ENCODE measurements at places on chromosomes 12 and 14.

- no peak for DNase-seq
Measured at GRCh38 chr14:96117960-96118359, 78.8 kb downstream of the C14orf132 start.

DNA sequence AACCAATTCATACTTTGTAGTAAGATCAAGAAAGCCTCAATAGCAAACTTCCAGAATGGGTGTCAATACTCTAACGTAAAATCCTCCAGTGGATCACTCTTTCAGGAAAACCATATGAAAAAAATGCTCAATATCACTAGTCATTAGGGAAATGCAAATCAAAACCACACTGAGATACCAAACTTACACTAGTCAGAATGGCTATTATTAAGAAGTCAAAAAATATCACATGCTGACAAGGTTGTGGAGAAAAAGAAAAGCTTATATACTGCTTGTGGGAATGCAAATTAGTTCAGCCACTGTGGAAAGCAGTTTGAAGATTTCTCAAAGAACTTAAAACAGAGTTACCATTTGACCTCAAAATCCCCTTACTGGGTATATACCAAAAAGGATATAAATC, 49.5 kb upstream of the ATXN7L3B start:
- no peak for DNase-seq

GRCh38 chr12:214003-214741, at the start of gene SLC6A12:
Gene SLC6A12 (minus strand): TSS chr12:214157. CDS start chr12:209986, 4,171 bp downstream.
- no peak for DNase-seq

DNA sequence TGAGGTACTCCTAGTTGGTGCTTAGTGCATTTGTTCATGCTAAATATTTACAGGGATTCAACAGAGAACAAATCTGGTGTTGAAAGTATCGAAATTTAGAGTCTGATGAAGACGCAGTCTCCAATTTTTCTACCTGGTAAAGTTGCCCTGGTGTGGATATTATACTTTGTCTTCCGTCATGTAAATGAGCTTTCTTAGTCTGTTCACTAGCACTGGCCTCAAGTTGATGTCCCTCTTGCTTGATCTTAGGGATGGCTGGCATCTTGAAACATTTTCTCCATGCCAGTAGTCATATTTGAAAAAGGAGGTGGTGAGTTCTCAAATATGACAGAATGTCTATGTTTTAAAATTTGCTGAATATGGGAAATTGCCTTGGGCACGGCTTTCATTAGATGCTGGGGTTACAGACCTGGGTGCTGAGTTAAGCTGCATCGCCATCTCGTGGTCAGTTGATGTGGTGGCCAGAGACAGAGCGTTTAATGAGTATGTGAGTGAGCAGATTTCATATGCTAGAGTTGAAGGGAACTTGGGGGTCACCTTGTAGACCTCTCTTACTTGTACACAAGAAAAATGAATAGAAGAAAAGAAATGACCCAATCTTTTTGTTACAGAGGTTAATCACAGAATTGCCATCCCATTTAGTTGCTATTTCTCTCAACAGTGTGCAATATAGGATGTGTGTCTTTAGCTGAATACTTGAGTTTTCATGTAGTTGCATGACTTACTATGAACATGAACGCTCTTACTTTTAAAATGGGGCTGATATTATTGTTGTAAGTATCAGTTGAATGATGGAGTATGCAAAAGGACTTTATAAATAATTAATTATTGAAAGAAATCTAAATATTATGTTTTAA, 172.8 kb upstream of the DCN start:
- DNase-seq, result peak; percentile 30

DNA sequence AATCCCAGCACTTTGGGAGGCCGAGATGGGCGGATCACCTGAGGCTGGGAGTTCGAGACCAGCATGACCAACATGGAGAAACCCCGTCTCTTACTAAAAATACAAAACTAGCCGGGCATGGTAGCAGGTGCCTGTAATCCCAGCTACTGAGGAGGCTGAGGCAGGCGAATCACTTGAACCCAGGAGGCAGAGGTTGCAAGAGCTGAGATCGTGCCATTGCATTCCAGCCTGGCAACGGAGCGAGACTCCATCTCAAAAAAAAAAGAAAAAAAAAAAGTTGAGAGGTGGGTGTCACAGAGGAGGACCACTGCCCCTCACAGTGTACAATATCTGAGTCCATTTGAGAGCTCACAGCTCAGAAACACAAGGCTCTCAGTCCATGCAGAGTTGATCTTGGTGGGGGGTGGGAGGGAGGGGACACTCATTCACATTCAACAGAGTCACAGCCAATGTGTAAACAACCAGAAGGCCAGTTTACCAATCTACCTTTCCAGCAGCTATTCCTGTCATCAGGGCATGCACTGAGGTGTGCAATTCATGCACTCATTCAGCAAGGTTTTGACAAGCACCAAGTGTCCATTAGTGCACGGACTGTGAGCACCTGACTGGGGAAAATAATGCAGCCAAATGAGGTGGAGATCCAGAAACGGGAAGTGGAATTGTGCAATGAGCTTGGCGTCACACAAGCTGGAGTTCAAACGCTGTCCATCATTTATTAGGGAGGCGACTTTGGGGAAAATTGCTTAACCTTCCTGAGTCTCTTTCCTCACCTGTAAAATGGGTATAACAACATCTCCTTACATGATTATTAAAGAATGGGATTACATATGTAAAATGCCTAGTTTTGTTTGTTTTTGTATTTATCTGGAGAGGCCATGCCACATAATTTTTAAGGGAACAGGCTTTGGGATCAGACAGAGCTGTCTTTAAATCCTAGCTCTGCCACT, 4.4 kb upstream of the EIF5 start:
- DNase-seq, result no peak

DNA sequence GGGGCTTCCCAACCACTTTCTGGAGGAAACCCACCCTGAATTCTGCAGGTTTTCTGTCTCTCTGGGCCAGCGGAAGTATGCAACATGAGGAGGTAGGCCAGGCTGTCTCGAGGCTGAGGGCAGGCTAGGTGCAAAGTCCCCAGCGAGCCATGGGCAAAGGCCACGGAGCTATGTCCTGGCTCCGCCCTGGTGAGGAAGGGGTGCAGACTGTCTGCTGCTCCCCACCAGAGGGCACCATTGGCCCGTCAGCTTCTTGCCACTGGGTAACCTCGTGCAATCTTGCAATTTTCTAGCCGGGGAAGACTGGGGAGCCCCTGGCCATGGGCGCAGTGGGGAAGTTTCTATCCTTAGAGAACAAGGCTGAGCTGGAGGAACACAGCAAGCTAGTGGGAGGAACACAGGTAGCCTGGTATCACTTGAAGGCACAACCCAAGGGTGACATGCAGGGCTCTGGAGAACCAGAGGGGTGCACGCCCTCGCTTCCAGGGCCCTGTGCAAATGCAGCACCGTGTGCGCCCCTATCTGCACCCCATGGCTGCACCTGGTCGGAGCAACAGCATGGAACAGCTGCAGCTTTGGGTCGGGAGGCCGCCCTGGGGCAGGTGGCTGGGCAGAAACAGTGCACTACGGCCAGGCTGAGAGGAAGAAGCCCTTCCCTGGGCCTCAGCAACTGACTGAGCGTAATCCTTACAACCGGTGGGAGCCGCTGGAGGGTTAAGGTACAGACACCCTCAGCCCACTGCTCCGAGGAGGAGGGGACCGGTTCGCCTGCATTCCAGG, 27.6 kb upstream of the RPLP0 start:
- peak; percentile 84 for DNase-seq

DNA sequence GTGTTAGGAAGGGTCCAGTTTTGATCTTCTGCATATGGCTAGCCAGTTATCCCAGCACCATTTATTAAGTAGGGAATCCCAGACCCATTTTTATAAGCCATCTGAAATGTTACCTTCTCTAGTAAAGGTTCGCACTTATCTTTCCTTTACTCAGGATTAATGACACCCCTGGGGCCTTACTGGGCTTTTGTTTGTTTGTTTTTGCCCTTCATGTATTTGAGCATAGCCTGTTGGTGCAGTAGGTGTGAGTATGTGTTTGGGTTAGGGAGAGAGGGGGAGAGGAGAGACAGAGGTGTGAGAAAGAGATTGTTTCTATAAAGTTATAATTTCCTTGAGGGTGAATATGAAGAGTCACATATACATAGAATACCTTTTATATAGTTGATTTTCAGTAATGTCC, 96.9 kb downstream of the AKAP6 start:
- DNase-seq, result no peak

- no peak for DNase-seq
Measured at GRCh38 chr12:108226866-108227265, 97.8 kb downstream of the WSCD2 start.

GRCh38 chr12:79299447-79300198, 391.1 kb downstream of the PAWR start:
- DNase-seq, result no peak

GRCh38 chr12:101857043-101857558, 20.3 kb upstream of the DRAM1 start:
- no peak for DNase-seq

GRCh38 chr14:94953541-94954260, 183.8 kb upstream of the GSC start:
- no peak for DNase-seq

GRCh38 chr12:5456030-5456429, 24.1 kb downstream of the NTF3 start:
- DNase-seq, result no peak

- DNase-seq, result peak; percentile 61
Measured at GRCh38 chr14:105528586-105529318, 2.4 kb downstream of the TMEM121 start.

GRCh38 chr14:56886471-56887062, 76.3 kb upstream of the OTX2 start:
- no peak for DNase-seq

DNA sequence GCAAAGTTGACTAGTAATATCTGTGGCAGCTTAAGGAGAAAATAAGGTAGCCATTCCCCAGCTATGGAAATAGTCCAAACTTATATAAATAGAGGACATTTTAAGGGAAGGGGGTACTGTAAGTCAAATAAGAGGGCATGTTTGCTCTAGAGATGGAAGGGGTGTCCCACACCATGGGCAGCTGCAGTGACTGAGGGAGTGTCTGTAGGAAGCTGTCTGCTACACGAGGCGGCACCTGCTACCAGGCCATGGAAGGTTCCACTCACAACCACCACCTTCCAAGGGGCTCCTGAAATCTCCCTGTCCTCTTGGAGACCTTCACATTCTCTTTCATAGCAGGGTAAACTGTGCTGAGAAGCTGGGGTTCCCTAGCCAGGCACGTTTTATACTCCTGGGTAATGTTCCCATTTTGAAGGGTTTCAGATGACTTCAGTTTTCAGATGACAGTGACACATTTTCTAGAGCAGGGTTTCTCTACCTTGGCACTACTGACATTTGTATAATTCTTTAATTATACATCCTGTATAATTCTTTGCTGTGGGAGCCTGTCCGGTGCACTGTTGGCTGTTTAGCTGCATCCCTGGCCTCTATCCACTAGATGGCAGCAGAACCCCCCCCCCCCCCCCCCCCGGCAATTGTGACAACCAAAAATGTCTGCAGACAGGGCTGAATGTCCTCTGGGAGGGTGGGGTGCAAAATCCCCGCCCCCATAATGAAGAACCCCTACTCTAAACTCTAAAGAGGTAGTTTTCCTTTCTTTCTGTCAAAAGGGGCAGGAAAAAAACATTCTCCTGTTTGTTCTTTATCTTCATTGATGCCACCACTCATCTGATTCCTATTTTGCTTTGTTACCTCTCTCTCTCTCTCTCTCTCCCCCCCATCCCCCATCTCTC, 11.6 kb upstream of the SMCO2 start:
- no peak for DNase-seq

DNA sequence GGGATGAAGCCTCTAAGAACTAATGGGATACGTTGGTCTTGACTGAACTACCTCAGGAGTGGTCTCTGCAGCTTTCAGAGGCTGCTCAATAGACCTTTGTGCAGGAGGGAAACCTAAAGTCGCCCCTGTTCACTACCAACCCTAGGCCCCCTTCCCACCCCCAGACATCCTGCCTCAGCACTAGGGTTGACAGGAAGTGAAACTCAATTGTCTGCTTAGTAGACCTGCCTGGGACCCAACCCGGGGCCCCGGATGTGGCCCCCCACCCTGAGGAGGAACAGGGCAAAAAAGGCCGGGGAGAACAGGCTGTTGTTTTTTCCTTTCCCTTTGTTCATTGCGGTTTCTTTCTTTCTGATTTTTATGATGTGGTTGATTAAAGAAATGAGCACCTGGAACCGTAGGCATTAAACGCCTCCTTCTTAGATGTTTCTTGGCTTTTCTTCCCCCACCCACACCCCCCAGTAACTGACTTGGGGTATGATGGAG, 1.6 kb upstream of the DGKA start:
- peak; percentile 81 for DNase-seq

DNA sequence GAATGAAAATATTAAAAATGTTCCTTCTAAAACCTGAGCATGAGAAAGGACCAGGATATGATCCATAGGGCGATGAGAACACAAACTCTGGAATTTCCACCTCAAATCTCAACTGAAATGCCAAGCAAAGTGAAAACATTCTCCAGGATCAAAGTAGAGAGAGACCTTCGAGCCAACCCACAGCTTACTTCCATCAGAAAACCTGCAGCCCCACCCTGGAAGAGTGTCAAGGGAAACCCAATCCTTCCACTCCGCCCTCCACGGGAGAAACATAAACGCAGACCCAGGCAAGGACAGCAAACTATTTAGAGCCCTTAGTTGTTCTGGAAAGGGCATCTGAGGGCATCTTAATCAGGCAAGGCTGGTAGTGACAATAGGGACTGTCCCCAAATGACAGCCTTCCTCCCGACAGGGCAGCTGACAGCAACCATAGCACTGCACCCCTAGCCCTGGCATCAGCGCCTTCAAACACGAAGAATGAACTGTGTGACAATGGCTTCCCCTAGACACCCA, 21.8 kb downstream of the SLC15A4 start:
- no peak for DNase-seq

DNA sequence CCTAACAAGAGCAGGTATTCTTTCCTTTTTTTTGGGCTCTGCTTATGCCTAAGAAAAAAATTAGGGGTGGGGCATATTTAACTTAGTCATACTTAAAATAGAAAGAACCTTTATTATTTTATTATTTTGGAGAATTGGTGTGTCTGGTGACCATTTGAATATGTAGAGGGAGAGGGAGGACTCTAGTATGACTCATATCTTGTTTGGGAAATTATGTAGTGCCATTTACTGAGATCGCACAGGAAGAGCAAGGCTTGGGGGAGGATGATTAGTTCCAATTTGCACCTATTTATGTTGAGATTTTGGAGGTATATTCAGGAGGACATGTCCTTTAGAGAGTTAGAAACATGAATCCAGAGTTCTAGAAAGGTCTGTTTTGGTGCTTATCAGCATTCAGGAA, 9.9 kb downstream of the ZNF410 start:
- DNase-seq, result no peak
